ENCODE measurements at places on chromosomes 6 and 20.

GRCh38 chr6:97175806-97176205, 107.2 kb downstream of the MMS22L start:
- DNase-seq = no peak

- no peak for DNase-seq
Measured at GRCh38 chr20:23060629-23061028, 11.2 kb upstream of the THBD start.

DNA sequence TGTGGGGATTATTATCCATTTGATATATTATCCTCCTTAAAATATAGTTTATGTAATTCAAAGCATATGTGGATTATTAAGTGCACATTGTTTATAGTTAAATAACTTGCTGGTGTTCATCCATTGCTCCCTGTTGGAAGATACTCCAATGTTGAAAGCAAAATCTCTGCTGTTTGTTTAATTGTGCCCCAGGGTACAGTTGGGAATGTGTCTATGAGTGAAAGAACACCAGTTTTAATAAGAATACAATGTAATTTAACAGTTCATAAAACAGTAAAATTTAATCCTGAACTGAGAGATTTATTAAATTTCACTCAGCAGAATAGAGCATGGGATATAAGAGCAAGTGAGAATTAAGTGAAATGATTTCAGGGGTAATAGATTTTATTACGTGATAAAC, 364.9 kb downstream of the GRIK2 start:
- DNase-seq = no peak

DNA sequence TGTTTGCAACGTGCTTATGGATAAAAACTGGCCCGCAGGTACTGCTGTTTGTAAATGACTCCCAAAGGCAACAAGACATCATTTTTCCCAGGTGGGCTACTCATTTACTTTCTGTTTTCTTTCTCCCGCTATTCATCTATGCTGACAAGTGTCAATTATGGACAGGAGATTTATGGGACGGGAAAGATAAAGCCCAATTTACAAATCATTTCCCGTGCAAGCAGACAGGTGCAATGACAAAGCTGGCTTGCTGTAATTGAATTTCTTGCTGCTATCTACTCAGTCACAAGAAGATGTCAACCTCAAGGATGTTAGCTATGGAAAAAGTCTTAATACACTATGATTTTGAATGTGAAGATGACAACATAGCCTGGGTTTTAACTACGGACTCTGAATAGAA, 125.5 kb downstream of the EPHA7 start:
- DNase-seq = no peak

- DNase-seq = no peak
Measured at GRCh38 chr6:44117397-44118128, 9.7 kb downstream of the MRPL14 start.

- DNase-seq = no peak
Measured at GRCh38 chr6:24859132-24859531, 60.4 kb upstream of the ARMH2 start.
